HT-29 (cell line): ENCODE measurements at places on chromosomes 5 and 9. TPM values are rescaled to one million over a fixed set of nuclear protein-coding genes. Genes with fewer than 3 reads are reported as not detected.

Gene SLCO6A1
- not detected in 2 replicates for total RNA-seq

Gene PCDHGB4
- total RNA-seq: 0.05 TPM in 1 of 2 replicates, not detected in the other

Gene CDKN2B-AS1
- 6.7 and 6.9 TPM in 2 replicates for total RNA-seq

Gene PCDHB10
- 0.05 TPM in 1 of 2 replicates, not detected in the other for total RNA-seq

Gene MED22
- total RNA-seq: 55.0 and 58.8 TPM in 2 replicates

Gene PRELID2
- 49.7 and 55.9 TPM in 2 replicates for total RNA-seq

Gene SLC36A1
- total RNA-seq: 5.0 and 6.4 TPM in 2 replicates

Gene LHX2
- total RNA-seq: not detected in 2 replicates

Gene LMAN2
- 234 and 262 TPM in 2 replicates for total RNA-seq

Gene SLC4A9
- 0.08 and 0.86 TPM in 2 replicates for total RNA-seq

Gene GABRP
- 7.4 and 11.0 TPM in 2 replicates for total RNA-seq

Gene KCNN2
- total RNA-seq: not detected in 2 replicates

Gene CLIC3
- 17.0 and 24.1 TPM in 2 replicates for total RNA-seq

Gene PCDHB15
- total RNA-seq: 0.05 and 0.20 TPM in 2 replicates

Gene HNRNPA0
- total RNA-seq: 16.0 and 20.1 TPM in 2 replicates

Gene IL4
- total RNA-seq: not detected in 2 replicates

Gene SCGB3A1
- total RNA-seq: not detected in 2 replicates

Gene FBP1
- 53.5 and 63.3 TPM in 2 replicates for total RNA-seq

Gene CCNI2
- total RNA-seq: 7.3 and 8.8 TPM in 2 replicates

Gene GPRIN1
- 4.3 and 5.6 TPM in 2 replicates for total RNA-seq

Gene SCGB3A2
- not detected in 2 replicates for total RNA-seq

Gene PDLIM7
- total RNA-seq: 32.2 and 34.7 TPM in 2 replicates

Gene FYB1
- not detected in 2 replicates for total RNA-seq

Gene ADAMTSL1
- not detected in 2 replicates for total RNA-seq

Gene CDH18
- not detected in 2 replicates for total RNA-seq

Gene TAS2R1
- total RNA-seq: not detected in 2 replicates

Gene ESM1
- not detected in 2 replicates for total RNA-seq

Gene LCP2
- not detected in 2 replicates for total RNA-seq

Gene OLFM1
- not detected in 2 replicates for total RNA-seq

Gene CSF1R
- not detected in 2 replicates for total RNA-seq

Gene FOXD4L4
- not detected in 2 replicates for total RNA-seq

Gene C5orf63
- total RNA-seq: 4.4 and 8.1 TPM in 2 replicates

Gene CYLC2
- not detected in 2 replicates for total RNA-seq

Gene PDE6A
- total RNA-seq: not detected in 2 replicates

Gene SLC45A2
- not detected in 2 replicates for total RNA-seq

Gene ENTREP1
- total RNA-seq: not detected in 2 replicates

Gene PDE8B
- not detected in 2 replicates for total RNA-seq

Gene FOXD4L3
- not detected in 2 replicates for total RNA-seq

Gene GTF3C4
- total RNA-seq: 24.5 and 26.3 TPM in 2 replicates

Gene SEMA6A
- total RNA-seq: 0.31 and 0.99 TPM in 2 replicates

Gene ARSK
- 1.7 and 2.3 TPM in 2 replicates for total RNA-seq

Gene TAF11L5
- not detected in 2 replicates for total RNA-seq

Gene WWC1
- 66.0 and 70.1 TPM in 2 replicates for total RNA-seq

Gene PAPPA
- not detected in 2 replicates for total RNA-seq

Gene GAPT
- not detected in 2 replicates for total RNA-seq

Gene BRINP1
- not detected in 2 replicates for total RNA-seq

Gene PTPRD
- total RNA-seq: not detected in 2 replicates
